NB4 (cell line): ENCODE measurements at places on chromosomes 13 and 19.

- DNase-seq, result peak; percentile 23
These were observed 610.9 kb upstream of the PCDH9 start for GRCh38 chr13:67841071-67841470.

GRCh38 chr13:26382366-26382765 is 128.4 kb downstream of the CDK8 start:
- DNase-seq, result no peak

DNA sequence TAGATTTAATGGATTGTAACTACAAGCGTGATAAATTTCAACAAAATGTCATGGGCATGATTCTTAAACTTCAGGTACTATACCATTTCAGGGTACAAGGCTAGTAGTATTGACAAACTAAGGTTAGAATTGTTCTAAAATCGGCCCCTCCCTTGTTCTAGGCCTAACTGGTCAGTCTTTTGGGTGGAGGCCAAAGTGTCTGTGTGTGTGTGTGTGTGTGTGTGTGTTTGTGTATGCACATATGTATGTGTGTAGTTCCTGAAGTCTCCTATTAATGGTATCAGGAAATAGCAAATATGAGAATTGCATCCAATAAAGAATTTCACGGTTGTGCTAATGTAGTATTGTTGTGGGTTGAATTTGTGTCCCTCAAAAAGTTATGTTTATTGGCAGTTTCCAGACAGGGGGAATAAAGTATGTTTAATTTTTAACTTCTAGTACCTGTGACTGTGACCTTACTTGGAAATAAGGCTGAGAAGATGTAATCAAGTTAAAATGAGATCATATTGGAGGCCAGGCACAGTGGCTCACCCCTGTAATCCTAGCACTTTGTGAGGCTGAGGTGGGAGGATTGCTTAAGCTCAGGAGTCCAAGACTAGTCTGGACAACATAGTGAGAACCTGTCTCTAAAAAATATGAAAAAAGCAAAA is 119.2 kb downstream of the KLF5 start:
- DNase-seq, result no peak

DNA sequence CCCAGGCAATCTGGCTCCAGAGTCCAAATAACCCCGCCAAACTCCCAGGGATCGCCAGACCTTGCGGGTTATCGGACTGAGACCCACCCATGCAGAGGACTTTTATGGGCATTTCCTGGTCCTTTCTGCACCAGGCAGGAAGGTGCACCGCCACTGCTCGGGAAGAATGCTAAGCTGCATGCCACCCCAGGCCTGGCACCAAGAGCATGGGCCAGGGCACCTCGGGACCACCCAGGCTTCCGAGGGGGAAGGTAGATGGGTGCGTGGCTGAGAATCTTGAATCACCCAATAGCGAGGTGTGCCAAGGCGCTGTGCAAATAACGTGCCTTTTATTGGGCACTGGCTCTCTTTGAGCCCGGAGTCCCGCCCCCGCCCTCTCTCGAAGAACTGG is 422 bp upstream of the ZNF575 start:
- DNase-seq, result no peak

GRCh38 chr13:98065468-98065867 is 77.4 kb upstream of the FARP1 start:
- DNase-seq, result no peak
